ENCODE measurements at places on chromosomes 6 and 20.

- DNase-seq, result no peak
Observed at GRCh38 chr6:99366852-99367251, 17.4 kb upstream of the FAXC start.

- DNase-seq, result no peak
Observed at GRCh38 chr6:165823609-165824326, 160.7 kb upstream of the PDE10A start.

DNA sequence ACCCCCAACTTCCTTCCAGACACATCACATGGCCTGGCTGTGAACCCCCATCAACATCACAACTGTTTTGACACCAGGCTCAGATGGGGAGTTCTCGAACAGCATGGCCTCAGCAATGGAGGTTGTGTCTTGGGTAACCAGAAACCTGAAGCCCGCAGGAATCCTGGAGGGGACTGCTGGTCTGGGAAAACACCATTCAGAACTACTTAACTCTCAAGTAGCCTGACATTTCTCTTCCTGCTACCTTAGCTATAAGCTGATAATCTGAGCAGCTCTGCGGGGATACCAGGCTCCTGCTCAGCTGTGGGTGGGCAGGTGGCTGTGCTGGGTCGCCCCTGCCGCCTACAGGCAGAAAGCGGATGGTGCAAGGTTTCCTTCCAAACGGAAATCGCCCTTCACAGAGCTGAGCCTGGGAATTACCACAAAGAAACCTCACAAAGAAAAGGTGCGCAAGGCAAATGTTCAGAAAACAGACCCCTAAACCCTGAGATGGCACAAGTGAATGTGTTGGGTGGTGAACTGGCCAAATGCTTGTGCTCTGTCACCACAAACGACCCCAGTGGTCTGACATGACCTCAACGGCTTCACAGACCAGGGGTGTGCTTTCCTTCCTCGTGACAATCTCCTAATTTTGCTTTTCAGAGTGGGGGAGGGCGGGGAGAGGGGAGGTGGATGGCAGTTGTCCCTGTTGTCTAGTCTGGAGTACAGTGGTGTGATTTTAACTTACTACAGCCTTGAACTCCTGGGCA lies 29.5 kb downstream of the SNX5 start:
- no peak for DNase-seq

- DNase-seq, result no peak
Observed at GRCh38 chr6:167698540-167698939, 128.2 kb upstream of the AFDN start.

- no peak for DNase-seq
Observed at GRCh38 chr20:16203096-16203495, 370.2 kb downstream of the KIF16B start.

GRCh38 chr20:47243003-47243402 lies 113.5 kb downstream of the ZMYND8 start:
- DNase-seq, result no peak

GRCh38 chr20:34240693-34241615 lies at the start of gene ASIP:
TSS of gene ASIP (plus strand) at chr20:34241423. CDS start at chr20:34260375, 18,952 bp downstream.
- DNase-seq, result no peak

- DNase-seq, result no peak
Observed at GRCh38 chr20:60340232-60340631, 382.0 kb downstream of the CDH26 start.

DNA sequence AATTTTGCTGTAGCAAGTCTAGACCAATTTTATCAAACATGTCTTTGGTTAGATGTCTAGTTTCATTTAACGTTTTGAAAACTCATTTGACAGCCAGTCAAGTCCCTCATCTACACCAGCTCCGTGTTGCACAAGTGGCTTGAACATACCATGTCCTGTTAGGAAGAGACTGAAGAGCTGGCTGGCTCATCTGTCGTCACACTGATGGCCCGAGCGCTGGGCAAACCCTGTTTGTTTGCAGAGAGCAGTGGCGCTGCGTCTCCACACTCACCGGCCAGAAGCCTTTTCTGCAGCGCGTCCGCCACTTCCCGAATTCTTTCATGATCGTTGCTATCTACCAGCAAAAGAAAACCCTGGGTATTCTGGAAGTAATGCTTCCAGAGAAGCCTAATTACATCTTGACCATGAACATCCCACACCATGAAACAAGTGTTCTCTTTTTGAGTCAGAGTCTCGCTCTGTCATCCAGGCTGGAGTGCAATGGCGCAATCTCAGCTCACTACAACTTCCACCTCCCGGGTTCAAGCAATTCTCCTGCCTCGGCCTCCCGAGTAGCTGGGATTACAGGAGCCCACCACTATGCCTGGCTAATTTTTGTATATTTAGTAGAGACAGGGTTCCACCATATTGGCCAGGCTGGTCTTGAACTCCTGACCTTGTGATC lies 10.7 kb upstream of the TCFL5 start:
- DNase-seq, result no peak

DNA sequence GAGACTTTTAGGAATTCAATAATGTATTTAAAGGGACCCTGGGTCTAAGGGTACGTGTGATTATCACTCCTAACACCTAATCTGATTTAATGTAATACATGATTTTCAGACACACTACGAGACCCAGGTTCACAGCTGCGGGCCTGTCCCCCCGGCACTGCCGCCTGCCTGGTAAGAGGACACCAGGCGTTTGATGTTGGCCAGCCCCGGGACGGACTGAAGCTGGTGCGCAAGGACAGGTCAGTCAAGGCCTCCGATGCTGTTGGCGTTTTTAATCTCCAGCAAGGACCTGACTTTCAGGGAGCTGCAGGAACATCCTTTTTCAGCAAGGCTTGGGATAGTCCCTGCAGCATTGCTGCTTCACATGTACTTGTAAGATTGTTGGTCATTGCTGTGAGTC lies 58.2 kb downstream of the IGF2R start:
- DNase-seq, result no peak

GRCh38 chr6:41464481-41464880 lies 81.7 kb upstream of the FOXP4 start:
- DNase-seq, result no peak

- no peak for DNase-seq
Observed at GRCh38 chr6:146305092-146305491, 238.5 kb upstream of the RAB32 start.

DNA sequence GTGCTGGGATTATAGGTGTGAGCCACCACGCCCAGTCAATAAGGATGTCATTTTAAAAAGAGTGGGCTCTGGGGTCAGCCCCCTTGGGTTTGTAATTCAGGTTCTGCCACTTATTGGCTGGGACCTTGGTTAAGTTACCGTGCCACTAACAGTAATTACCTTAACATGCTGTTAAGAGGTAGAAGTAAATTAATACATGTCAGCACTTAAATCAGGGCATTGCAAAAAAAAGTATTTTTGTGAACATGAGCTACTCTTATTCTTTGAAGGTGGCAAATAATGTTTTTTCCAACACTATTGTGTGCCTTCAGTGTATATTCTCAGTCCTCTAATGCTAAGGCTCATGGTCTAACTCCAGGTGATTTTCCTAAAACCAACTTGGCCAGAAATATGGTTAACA lies 109.5 kb downstream of the F13A1 start:
- no peak for DNase-seq

- no peak for DNase-seq
Observed at GRCh38 chr6:89610149-89610642, 28.4 kb downstream of the LYRM2 start.

DNA sequence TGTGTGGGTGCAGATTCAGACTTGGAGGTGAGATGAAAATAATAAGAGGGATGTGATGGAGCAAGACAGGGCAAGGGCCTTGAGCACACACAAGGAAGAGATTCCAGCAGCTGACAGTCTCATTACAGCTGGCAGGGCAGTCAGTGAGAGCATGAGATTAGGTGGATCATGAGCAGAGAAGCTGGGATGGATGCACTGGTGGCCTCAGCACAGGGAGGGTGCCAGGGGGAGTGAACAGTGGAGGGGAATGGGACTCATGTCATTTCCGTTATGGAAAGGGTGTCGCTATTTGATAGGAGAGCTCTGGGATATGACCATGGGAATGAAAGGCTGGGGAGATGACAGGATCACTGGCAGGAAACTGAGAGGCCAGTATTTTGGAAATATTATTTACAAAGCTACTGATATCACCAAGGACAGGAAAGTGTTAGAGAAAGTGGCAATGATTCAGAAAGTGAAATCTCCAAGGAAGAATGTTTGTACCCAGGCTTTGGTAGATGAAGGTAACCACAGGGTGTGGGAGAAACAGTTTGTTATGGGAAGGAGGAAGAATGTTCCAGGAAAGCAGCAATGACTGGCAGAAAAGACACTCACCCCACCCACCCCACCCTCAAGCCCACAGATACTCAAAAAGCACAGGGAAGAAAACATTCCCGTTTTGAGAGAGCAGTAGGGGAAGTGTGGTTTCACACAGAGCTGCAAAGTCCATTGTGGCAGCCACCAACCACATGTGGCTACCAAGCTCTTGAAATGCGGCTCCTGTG lies 214.7 kb upstream of the PROKR2 start:
- DNase-seq, result no peak

DNA sequence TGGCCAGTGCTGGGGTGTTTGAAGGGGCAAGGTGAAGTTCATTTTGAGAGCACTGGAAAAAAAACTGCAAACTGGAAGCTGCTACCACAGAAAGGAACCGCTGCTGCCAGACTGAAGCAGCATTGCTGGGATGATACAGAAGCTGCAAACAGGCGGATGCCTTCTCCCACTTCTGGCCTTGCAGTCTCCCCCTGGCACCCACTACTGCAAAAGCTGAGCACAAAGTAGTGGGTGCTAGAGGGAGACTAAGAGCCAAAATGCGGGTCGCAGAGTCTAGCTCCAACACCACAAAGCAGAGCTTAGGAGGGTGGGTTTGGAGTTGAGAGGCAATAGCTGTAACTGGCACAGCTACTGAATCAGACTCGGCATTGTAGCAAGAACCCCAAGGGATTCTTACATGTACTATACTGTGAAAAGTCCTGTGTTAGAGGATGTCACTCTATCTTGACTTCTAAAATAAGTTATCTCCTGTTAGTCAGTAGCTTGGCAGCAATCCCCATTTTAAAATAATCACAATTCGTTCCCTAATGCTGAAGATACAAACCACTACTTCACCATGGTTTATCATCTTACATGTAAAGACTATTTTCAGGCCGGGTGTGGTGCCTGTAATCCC lies 44.0 kb upstream of the COL21A1 start:
- DNase-seq, result no peak

DNA sequence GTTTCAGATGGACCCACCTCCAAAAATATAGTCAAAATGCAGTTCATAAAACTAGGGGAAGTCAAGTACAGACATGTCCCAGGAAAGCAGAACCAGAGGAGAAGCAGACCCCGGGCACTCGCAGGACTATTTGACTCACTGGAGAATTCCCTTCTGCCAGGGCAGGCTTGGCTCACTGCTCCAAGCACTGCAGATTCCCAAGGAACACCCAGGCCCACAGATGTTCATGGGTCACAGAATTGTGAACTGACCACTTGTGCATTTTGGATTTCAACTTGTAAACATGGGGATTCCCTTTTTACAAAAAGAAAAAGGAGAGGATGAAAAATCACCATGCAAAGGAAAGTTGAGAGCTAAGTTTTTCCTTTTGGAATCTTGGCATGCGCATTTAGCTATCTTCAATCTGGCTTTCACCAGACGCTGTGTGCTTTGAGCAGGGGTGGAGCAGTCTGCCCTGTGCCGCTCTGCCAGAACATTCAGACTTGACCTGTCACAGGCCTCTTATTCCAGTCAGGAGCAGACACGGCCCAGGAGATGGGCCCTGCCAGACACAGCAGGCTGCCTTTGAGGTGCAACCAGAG lies 237.5 kb upstream of the TAB2 start:
- no peak for DNase-seq

GRCh38 chr6:63759605-63760105 lies 124.1 kb downstream of the PHF3 start:
- no peak for DNase-seq

- DNase-seq, result no peak
Observed at GRCh38 chr6:167471548-167471930, 146.7 kb downstream of the TTLL2 start.

DNA sequence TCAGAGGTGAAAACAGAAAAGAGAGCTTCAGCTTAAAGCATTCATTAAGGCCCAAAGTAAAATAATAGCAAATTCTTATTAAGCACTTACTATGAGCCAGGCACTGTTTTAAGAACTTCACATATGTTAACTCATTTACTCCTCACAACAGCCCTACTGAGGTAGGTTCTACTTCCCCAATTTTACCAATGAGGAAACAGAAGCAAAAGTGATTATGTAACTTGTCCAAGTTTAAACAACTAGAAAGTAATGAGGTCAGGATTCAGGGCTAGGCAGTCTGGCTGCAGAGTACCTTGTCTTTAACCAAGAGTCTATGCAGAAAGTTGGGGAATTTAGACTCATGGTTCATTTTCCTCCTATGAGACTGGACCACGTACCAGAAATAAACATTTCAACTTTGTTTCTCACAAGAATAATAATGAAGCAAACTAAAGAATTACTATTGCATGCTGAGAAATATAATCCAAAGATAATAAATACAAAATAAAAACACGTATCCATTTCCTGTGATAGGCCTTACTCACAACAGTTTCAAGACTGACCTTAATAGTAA lies 3.8 kb downstream of the COL21A1 start:
- no peak for DNase-seq

DNA sequence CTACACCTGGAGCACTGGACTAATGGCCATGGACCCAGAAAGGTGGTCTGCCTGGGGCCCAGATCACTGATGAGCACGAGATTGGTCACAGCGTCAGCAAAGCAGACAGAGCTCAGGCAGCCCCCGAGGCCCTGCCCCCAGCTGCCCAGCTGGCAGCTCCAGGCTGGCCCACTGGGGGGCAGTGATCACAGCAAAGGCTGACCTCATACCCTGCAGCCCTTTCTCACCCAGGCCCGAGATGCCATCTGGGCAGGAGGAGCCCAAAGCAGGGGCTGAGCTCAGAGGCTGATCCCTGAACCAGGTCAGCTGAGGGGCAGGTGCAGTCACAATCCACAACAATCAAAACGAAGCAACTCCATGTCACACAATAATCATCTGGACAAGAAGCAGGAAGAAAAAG lies 4.1 kb downstream of the MAP1LC3A start:
- no peak for DNase-seq

DNA sequence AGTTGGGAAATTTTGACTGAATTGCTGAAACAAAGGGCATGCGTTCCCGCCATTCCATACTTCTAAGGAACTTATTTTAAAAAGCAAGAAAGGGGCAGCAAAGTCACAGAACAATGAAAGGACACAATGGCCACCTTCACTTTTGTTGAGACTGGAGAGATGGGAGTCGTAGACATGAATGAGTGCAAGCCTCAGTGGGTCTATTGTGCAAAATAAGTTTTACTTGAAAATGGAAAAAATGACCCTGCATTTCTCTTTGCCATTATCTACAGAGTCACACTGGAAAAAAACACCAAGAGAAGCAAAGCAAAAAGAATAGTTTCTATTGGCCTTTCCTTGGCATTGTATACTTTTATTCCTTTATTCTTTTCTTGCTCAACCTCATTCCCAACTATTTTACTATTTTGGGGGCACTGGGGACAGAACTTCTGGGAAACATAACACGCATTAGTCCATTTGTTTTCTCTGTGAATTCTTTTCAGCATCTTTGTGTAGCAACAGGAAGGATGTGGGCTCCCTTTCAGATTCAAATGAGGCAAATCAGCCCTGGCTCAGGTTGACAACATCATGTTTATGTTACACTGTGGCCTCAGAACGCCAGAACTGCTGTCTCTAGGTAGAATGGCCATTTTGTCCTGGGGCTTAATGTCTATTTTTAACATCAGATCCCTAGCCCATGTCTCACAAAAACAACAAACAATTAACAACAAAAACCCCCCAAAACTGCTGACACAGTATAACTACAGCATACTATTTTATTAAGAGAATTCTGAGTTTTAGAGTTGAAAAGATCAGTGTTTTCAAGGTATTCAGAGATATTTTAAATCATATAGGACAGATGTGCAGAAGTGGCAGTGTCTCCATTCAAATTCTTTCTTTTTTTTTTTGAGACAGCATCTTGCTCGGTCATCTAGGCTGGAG lies 122.2 kb downstream of the FYN start:
- no peak for DNase-seq

- no peak for DNase-seq
Observed at GRCh38 chr20:56347628-56348304, 11.0 kb upstream of the FAM210B start.

Data from right renal pelvis (tissue), 4 donors.